ENCODE measurements at places on chromosomes 7 and 10.

DNA sequence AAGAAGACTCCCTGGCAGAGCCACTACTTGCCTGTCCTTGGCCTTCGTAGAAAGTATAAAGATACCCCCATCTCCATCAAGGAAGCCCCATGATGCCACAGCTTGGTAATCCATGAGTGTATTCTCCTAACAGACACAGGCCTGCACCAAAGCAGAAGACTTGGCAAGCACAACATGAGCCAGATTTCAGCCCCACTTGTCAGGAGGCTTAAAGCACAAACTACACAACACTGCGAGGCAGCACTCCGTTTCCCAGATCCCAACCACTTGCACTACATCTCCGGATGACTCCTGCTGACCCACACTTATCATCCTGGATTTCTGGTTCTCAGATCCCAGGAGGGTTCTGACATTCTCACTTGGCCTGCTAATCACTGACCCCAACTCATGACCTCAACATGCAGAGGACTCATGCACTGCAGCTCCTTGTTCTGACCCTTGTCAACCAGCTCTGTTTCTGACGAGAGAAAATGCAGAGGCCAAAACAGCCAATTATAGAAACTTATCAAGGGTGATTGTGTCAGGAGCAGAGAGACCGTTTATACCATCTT is 100.8 kb downstream of the RELN start:
- no peak overlapping the region for H3K27ac ChIP-seq
- H3K4me1 ChIP-seq: no peaks in the 10 kb centered on the region
- H3K27me3 ChIP-seq: peaks cover 29% of the 10 kb centered on the region
- no peak for DNase-seq
- no peaks in the 10 kb centered on the region for H3K36me3 ChIP-seq

GRCh38 chr7:22393913-22394729 is 37.2 kb upstream of the RAPGEF5 start:
- no peak for DNase-seq
- H3K27me3 ChIP-seq: peaks cover 9% of the 10 kb centered on the region
- H3K27ac ChIP-seq: no peak overlapping the region
- no peaks in the 10 kb centered on the region for H3K36me3 ChIP-seq

GRCh38 chr10:14022052-14022451 is 308.7 kb downstream of the FRMD4A start:
- no peak overlapping the region for H3K4me3 ChIP-seq
- H3K27me3 ChIP-seq: peaks cover 63% of the 10 kb centered on the region
- no peaks in the 10 kb centered on the region for H3K36me3 ChIP-seq
- no peaks in the 10 kb centered on the region for H3K4me1 ChIP-seq
- DNase-seq: no peak
- no peak overlapping the region for H3K27ac ChIP-seq

DNA sequence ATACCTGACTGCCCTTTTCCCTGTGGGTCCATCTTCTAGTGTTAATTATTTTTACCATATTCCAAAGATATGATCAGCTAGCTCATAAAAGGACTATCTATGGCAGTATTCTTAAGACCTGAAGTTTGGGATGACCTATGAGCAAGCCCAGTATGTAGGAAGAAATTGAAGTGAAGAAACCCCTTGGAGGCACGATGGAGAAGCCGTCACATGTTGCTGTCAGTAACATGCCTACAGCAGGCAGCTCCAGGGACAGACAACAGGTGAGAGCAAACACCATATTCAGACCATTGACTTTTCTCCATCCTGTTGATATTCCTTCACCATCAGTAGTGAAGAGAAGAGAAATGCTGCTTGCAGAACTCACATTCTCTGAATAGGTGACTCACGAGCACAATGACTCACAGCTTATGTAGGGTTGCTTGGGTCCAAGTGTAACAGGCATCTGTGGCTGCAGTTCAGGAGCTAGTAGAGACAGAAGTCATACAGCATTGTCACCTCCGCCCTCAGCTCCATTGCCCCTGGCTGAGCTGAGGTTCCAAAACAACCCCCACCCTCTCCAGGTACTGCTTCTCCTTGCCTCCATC is 8.4 kb upstream of the LYZL2 start:
- no peaks in the 10 kb centered on the region for H3K4me1 ChIP-seq
- no peaks in the 10 kb centered on the region for H3K36me3 ChIP-seq
- no peak overlapping the region for H3K27ac ChIP-seq
- H3K27me3 ChIP-seq: no peaks in the 10 kb centered on the region
- DNase-seq: peak; percentile 62
- H3K4me3 ChIP-seq: no peak overlapping the region

GRCh38 chr7:44999245-45000092 is 532 bp upstream of the CCM2 start:
- peak overlapping the region; percentile 55 for H3K27ac ChIP-seq
- H3K36me3 ChIP-seq: no peaks in the 10 kb centered on the region
- H3K4me3 ChIP-seq: peak overlapping the region; percentile 73

- DNase-seq: peak; percentile 73
- H3K36me3 ChIP-seq: no peaks in the 10 kb centered on the region
- H3K27me3 ChIP-seq: no peaks in the 10 kb centered on the region
- H3K27ac ChIP-seq: peak overlapping the region; percentile 30
Observed at GRCh38 chr7:106736508-106737201, 75.7 kb upstream of the CCDC71L start.

DNA sequence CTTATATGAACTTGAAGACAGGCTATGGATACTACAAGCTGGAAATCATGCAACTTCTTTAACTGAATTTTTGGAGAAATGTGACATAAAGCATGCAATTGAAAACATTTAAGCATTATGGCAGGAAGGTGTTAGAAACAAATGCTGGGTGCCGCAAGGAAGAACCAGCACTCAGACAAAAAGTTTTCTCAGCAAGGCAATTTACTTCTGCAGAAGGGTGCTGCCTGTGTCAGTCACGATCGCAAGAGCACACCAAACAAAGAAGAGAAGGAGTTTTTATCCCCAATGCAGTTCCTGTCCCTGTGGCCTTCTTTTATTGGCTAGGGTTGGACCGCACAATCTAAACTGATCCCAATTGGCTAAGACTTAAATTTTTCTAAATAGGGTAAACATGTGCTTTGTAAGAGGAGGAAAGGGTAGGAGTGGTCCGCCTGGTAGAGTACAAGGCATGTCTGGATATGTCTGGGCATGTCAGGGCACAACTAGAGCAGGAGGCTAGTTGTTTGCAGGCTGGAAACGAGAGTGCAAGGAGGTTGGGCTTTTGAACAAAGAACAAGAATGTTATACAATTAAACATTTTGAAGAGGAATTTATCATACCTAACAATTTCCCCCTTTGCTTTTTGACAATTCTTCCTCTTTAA is 109.6 kb upstream of the FAM3C start:
- no peaks in the 10 kb centered on the region for H3K27me3 ChIP-seq
- H3K4me1 ChIP-seq: 0 out of 2 replicates have a peak, but pooled peaks cover 4% of the 10 kb centered on the region
- DNase-seq: no peak
- no peak overlapping the region for H3K27ac ChIP-seq

Measured in HCT116 (cell line).